Activated naive CD4-positive, alpha-beta T cell treated with anti-CD3 and anti-CD28 coated beads, Interleukin-2, amount 10 ng/mL, durations not matched to agents 7 days and 5 days (primary cell): ENCODE measurements at places on chromosomes 13 and 19.

- DNase-seq: no peak
These were observed 86.2 kb downstream of the CAB39L start for GRCh38 chr13:49357694-49358093.

DNA sequence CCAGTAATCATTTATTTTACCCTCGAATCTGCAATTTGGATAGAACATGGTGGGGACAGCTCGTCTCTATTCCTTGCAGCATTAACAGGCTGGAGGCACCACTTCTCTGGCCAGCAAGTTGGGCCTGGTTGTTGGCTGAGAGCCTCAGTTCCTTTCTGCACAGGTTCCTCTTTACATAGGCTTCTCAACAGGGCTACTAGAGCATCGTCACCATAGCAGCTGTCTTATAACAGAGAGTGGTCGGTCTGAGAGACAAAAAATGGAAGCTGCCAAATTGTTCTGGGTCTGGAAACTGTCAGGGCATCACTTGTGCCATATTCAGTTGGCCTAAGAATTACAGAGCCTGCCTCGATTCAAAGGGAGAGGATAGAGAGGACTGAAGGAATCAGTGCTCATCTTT, 86.7 kb downstream of the DNAJC15 start:
- DNase-seq: no peak

- DNase-seq: no peak
These were observed 3.2 kb downstream of the EPN1 start for GRCh38 chr19:55678121-55678671.

GRCh38 chr19:54307389-54308020, 5.5 kb downstream of the LILRA5 start:
- DNase-seq: no peak

GRCh38 chr13:33033051-33033812, 17.0 kb downstream of the KL start:
- DNase-seq: peak; percentile 43

- no peak for DNase-seq
These were observed 11.0 kb upstream of the CA11 start for GRCh38 chr19:48656840-48657474.

DNA sequence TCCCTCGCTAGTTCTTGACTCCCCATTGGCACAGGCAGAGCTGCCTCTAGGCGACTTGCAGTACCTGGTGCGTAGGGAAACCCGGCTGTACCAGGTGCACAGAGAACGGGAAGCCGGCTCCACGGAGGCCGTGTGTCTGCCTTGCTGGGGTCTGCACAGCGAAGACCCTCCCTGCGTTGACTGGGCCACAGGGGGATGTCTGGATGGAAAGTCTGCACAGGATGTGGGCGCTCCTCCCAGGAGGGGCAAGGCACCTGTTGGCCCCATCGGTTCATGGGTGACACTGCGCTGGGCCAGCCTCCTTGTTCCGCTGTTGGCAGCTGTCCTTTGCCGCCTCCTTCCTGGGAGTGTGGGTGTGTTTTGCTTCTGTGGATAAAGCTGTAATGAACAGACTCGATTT, 138.3 kb downstream of the TEX29 start:
- no peak for DNase-seq

GRCh38 chr13:113114511-113115362, 7.9 kb upstream of the F10 start:
- peak; percentile 14 for DNase-seq

- DNase-seq: no peak
These were observed 972.9 kb upstream of the PCDH20 start for GRCh38 chr13:62388515-62388914.

DNA sequence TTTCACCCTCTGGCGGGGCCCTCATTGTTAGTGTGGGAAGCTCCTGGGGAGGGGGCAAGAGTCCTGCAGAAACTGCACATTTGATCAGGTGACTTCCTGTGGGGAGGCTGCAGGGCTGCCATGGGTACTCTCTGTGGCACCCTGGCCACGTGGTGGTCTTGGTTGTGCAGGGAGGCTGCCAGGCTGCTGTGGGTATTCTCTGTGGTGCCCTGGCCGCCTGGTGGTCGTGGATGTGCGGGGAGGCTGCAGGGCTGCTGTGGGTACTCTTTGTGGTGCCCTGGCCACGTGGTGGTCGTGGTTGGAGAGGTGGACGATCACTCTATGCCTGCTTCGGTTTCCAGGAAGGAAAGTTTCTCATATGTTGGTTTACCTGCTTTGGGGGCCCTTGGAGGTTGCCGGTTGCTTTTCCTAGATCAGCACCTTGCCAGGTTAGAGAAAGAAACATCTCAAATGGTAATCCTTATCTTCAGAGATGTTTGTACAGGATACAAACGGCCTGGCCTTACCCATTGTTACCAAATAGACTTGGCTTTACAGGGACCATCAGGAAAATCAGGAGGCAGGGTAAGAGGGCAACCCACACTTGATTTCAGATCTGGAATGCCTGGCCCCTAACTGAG, 22.9 kb downstream of the TEX29 start:
- DNase-seq: no peak

- no peak for DNase-seq
These were observed 173.5 kb upstream of the LSM14A start for GRCh38 chr19:33998739-33999345.

GRCh38 chr19:41540041-41540695, 35.8 kb upstream of the CEACAM21 start:
- DNase-seq: no peak

- peak; percentile 73 for DNase-seq
These were observed at the start of gene TBXA2R for GRCh38 chr19:3606690-3607289. Gene TBXA2R, minus strand, starts transcription at chr19:3606875. Its CDS starts 6,241 bp downstream, at chr19:3600634.

DNA sequence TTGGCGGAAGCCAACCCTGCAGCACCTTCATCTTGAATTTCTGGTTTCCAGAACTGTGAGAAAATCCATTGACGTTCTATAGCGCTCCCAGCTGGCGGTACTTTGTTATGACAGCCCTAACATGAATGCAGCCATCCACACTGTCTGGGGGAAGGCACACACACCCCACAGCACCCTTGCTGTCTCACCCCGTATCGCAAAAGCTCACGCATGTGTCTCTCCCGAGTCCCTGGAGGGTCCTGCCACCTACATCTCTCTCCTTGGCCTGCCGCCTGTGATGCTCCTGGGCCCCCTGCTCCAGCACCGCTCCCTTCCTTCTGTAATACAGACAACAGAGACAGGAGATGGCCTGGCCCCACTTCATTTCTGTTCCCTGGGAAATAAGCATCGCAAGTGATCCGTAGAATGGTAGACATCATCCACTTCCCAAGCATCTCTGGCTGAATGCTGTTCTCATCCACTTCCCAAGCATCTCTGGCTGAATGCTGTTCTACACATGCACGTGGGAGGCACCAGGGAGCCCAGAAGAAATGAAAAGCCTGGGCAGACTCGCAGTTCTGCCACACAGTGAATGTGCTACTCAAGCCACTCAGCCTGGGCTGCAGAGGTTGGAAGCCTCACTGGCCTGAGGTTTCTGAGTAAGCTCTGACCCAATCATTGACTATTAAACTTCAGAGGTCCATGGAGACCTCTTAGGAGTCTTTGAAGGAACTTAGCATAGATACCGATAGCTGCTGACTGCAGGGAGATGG, 29.6 kb downstream of the EPN1 start:
- DNase-seq: peak; percentile 26

- no peak for DNase-seq
These were observed 88.2 kb upstream of the TSC22D1 start for GRCh38 chr13:44664308-44664707.

GRCh38 chr13:35477386-35477946, 977 bp upstream of the MAB21L1 start:
- DNase-seq: no peak

- no peak for DNase-seq
These were observed 3.0 kb downstream of the ONECUT3 start for GRCh38 chr19:1756264-1756663.

DNA sequence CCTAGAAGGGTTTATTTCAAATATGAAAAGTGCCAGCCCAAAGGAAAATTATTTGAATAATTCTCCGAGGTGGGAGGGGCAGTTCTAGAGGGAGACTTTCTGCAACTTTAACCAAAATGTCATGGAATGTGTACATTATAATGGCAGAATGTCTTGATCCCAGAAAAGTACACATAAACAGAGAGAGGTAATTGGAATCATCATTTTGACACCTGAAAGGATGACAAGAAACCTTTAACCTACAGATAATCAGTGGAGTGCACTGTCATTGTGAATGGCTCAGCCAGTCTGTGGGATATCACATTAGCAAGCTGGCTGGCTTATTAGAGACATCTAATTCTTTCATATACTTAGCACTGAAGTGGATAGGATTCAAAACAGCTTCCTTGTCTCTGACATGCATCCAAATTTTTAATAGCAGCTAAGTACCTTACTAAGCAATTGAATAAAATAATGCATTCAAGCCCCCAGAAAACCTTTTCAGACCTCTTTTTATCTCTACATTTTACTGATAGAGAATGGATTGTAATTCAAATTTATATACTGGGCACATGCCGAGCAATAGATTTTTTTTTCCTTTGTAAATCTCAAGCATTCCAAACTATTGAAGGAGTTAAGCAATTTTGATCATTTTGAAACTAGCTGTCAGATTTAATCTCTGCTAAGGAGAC, 468.6 kb downstream of the COG6 start:
- no peak for DNase-seq

DNA sequence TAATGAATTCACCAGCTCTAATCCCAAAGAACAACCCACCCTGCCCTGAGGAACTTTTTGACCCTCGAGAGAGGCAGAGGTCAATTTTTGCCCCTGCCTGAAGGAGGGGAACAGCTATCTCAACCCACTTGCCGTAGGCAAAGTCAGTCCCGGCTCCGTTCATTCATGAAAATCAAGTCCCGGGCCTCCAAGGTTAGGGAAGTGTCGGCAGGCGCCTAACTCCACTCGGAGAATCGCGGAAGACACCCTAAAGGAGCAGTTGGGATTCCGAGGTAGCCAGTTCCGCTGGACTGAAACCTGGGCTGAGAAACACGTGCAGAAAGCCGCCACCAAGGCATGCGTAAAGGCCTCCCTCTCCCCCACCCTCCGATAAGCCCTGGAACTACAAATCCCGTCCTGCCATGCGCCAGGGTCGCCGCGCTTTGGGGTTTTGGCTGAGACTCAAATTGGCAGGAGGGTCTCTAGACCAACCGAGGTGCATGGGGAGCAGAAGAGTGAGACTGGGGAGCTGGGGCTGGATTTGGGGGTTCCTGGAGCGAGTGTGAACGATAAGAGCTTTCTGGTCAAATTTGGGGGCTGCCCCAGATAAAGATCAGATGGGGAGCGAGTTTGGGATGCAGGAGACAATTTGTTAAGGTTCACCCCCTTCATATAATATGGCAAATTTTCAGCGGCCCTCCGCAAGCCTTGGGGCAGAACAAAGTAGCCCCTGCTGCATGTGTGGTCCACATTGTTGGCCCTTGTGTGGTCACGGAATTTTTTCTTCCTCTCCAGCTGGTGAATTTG, at the start of gene TNPO2:
TNPO2 (minus strand) TSS at position 292 of the 786 bp plus-strand sequence. CDS start 2,955 bp downstream, outside the sequence.
- DNase-seq: peak; percentile 85
